ENCODE measurements at places on chromosomes 5 and 9.

GRCh38 chr5:10355071-10355889, 1.8 kb downstream of the MARCHF6 start:
- DNase-seq: no peak

- no peak for DNase-seq
These were observed 37.4 kb downstream of the ELOVL7 start for GRCh38 chr5:60806591-60807243.

DNA sequence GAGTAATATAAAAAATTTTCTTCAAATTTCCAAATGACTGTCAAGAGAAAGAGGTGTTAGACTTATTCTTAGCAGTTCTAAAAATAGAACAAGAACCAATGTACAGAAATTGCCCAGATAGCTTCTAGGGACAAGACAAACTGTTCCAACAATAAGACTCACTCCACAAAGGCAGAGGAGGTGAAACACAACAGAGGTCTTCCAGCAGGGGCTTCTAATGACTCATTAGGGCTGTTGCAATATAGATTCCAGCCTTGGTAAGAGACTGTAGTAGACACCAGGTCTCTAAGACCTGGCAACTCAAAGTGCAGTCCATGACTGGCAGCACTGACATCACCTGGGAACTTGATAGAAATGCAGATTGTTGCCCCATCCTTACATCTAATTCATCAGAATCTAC, 134.6 kb upstream of the VLDLR start:
- no peak for DNase-seq

DNA sequence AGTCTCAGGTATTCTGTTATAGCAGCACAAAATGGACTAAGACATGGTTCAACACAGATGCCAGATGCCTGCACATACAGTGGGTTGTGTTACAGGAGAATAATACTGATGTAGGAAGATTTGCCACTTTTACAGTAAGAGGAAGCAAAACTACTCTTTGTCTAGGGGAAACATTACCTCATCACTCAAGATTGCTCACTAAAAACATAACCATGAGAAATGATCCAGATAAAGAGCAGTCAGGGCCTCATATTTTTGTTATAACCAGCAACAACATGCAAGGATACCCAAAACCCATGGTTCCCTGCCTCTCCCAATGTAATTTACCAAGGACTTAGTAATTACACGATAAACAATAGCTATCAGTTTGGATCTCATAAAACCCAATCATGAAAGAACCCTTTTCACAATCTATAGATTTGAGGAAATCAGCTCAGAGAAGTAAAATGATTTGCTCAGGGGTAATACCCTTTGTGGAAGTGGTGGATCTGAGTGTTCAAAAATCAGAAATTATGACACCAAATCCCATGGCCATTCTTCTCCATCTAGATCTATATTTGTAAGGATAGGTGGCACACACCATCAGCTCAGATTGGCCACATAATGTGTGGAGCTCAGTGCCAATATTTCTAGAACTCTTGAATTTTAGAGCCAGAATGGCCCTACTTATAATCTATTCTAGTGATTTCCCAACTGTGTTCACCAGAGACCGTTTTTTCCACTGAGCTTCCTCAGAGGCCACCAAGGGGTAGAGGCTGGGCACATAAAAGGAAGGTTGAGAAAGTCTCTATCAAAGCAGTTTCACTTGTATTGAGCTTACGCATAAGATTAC, 27.8 kb downstream of the DPYSL3 start:
- DNase-seq: no peak

DNA sequence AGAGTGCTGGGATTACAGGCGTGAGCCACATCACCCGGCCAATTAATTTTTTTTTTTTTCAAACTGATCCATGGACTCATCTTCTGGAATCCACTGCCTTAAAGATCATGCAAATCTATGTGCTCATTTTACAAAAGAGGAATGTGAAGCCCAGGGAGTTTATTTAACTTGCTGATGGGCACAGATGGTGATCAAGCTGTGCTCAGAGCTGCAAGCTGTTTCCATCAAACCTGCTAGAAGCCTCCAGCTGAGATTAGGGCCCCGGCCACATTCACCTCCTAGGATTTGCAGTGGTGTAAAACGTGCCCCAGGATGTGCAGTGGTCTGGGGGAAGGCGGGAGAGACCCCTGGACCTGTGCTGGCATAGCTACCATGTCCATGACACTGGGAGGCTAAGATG, 56.1 kb upstream of the TUT7 start:
- no peak for DNase-seq

DNA sequence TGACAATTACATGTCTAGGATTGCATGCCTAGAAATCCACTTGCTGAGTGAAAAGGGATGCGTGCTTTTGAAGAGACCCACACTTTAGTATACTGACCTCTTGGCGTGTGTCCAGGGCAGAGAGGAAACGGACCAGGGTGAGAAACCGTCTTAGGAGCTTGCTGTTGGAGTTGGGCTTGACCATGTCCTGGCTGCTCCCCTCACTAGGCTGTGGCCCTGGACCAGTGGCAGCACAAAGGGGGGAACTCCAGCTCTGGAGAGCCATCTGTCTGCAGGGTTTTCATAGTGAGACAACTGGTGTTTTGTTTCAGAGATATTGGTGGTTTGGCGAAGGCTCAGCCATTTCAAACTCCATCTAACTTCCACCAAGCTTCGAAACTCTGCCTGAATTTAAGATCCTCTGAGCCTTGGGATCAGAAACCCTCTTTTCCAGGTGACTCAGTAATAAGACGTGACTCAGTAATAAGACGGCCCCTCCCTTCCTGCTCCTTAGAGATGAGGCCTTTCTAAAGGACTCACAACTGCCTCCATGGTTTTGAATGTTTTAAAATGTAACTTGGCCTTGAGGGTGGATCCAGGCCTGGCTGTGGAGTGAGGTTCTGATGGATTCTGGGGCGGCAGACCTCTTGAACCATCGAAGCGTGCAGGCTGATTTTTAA, 165.8 kb downstream of the MELK start:
- no peak for DNase-seq

DNA sequence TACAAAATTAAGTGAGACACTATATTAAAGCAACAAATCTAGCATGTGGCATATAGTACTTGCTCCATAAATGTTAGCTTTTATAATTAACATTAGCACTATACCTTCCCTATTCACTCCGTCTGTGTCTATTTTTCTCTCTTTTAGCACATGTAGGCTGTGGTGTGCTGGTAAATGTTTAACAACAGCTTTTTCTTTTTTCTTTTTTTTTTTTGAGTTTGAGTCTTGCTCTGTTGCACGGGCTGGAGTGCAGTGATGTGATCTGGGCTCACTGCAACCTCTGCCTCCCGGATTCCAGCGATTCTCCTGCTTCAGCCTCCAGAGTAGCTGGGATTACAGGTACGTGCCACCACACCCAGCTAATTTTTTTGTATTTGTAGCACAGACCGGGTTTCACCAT, 62.1 kb downstream of the SPRY4 start:
- DNase-seq: no peak

GRCh38 chr5:94288937-94289336, 329.5 kb downstream of the KIAA0825 start:
- DNase-seq: no peak

GRCh38 chr5:14873093-14873492, 1.5 kb upstream of the ANKH start:
- no peak for DNase-seq

Measured in stimulated activated CD4-positive, alpha-beta T cell treated with anti-CD3 and anti-CD28 coated beads, Interleukin-4, amount 100 ng/mL, for 4 hours (primary cell).